Glomerular endothelial cell (primary cell): ENCODE measurements at places on chromosomes 6 and 20. TPM values are rescaled to one million over a fixed set of nuclear protein-coding genes. Genes with fewer than 3 reads are reported as not detected.

Gene RFX6
- not detected in 2 replicates for total RNA-seq

- DNase-seq: no peak
These were observed 21.6 kb upstream of the CHRNA4 start for GRCh38 chr20:63382551-63383300.

DNA sequence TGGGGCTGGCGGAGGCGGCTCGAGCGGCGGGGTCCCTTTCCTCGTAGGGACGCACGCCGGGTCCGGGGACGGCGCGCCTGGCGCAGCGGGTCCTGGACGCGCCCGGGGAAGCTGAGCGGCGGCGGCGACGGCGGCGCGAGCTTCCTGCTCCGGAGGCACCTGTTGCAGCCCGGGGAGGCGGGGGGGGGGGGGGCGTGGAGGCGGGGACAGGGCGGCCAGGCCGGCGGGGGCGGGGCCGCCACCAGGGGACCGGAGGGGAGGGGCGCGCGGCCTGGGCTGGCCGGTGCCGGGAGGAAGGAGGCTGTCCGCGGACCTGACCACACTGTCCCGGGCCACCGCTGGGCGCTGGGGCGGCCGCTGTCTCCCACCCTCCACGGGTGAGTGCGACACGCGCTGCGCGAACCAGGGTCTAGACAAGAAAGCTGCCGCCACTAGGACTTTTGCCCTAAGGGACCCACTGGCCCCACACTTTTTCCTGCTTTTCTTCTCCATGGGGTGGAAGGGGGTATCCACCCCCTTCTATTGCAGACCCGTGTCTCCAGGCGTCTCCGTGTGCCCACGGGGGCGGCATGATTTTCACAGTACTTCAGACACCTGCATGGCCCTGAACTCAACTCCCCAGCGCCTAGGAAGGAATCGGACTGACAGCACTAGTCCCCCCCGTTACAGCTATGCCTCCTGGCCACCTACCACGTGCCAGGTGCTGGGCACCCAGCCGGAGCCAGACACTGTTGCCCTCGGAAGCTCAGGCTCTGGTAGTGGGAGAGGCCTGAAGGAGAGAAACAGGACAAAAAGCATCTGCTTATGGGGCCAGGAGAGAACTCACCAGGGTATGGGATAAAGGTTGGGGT is at the start of gene NFATC2:
Gene NFATC2, minus strand, starts transcription at position 149 of the 851 bp plus-strand sequence. CDS start 220 bp downstream, outside the sequence.
- no peak for DNase-seq

- no peak for DNase-seq
These were observed 39.0 kb upstream of the HBS1L start for GRCh38 chr6:135093578-135093977.

DNA sequence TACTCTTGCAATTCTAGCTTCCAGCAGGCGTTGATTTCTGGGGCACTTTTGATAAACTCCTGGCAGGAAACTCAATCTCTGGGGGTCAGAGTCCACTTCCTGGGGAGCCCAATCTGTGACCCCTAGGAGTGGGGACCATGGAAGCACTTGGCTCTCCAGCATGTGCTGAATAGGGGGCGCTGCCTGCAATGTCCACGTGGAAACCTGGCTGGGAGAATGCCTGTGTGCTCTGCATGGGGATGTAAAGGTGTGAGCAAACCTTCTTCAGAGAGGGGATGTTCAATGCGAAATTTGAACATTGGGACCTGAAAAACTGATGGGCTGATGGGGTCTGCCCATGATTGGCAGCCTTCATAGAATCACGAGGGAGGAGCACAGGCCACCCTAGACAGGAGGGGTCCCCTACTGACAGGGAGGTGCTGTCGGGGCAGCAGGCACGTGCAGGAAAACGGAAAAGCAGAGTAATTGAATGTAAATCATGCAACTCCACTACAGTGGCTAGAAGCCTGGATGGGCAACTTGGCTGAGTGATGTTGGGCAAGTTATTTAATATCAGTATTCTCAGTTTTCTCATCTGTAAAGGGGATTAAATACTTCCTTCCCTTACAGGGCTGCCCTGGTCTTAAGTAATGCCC is 47.8 kb downstream of the CEP43 start:
- no peak for DNase-seq

GRCh38 chr6:137705160-137706082 is 161.6 kb upstream of the TNFAIP3 start:
- DNase-seq: no peak
